ENCODE measurements at places on chromosomes 6 and 20.

- DNase-seq = no peak
Observed at GRCh38 chr6:91719414-91719813, 1132.5 kb upstream of the MAP3K7 start.

- no peak for DNase-seq
Observed at GRCh38 chr6:10310330-10310653, 104.6 kb downstream of the TFAP2A start.

DNA sequence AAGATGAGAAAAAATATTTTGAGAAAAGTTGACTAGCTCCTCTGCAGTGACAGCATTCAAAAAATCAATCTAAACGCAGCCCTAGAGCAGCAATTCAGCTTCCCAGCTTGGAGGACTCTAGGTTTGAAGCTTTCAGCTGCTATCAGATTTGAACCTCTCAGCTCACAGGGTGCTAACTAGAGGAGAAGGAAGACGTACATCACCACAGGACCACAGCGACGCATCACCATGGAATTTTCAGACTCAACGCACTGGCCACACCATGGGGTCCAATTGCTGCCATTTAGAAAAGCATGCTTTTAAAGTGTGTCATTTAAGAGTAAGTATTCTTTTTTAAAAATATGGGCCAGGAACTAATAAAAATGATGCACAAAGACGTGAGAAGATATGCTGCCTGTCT is 45.0 kb upstream of the FUCA2 start:
- DNase-seq = no peak

DNA sequence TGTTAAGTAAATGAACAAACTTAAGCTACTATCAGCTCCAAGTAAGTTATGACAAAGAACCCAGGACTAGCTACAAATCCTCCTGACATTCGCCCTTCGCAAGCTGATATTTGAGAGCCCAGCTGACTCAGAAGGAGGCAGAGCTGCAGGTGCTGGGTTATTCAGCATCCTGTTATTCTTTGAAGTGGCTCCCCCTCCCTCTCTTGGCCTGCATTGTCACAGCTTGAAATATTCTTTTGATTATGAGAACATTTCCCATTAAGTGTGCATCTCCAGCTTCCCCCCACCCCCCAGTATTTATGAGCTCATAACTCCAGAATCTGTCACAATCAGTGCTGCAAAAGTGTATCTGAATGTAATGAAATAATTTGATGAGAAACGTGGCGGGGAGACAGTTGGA is 78.8 kb upstream of the RALY start:
- no peak for DNase-seq

- DNase-seq = peak; percentile 95
Observed at GRCh38 chr20:47317127-47317895, 39.2 kb downstream of the ZMYND8 start.

- DNase-seq = no peak
Observed at GRCh38 chr6:147738516-147739162, 230.1 kb downstream of the SAMD5 start.

- DNase-seq = no peak
Observed at GRCh38 chr6:82507112-82507511, 143.5 kb downstream of the TPBG start.

- no peak for DNase-seq
Observed at GRCh38 chr20:59365611-59366285, 65.3 kb downstream of the EDN3 start.

GRCh38 chr20:5146871-5147592 is 20.2 kb downstream of the CDS2 start:
- DNase-seq = peak; percentile 58

- peak; percentile 46 for DNase-seq
Observed at GRCh38 chr6:134358320-134358719, 40.4 kb upstream of the SGK1 start.

DNA sequence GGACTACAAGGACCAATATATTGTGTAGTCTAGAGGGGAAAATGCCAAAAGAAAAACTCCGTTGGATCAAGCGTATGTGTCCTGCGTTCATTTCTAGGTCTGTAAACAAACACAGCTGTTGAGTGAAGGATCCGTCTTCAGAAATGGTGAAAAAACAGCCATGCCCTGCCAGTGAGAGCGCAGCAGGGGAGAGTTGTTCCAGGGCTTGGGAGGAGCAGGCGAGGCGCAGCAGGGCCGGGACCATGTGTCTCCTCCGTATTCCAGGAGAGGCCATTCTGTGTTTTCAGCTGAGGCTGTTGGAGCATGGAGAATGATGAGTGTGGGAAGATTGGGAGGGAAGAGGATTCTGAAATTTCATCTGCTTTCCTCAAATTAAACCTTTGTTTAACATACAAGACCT is 38.0 kb downstream of the BMP6 start:
- DNase-seq = no peak

GRCh38 chr20:61977419-61977786 is 88.3 kb downstream of the TAF4 start:
- DNase-seq = no peak

DNA sequence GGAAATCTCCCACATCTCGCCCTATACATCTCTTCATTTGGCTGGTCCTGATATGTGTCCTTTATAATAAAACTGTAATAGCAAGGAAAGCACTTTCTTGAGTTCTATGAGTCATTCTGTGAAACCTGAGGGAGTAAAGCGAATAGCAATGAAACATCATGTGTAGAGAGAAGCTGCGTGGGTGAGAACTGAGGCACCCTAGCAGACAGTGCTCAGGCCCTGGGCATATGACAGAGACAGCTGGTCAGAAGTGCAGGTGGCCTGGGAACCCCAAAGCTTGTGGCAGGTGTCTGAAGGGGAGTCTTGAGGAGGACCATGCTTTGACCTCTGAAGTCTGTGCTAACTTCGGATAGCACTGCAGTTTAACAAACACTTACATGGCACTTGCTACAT is 1.3 kb upstream of the BLOC1S5 start:
- DNase-seq = peak; percentile 49

DNA sequence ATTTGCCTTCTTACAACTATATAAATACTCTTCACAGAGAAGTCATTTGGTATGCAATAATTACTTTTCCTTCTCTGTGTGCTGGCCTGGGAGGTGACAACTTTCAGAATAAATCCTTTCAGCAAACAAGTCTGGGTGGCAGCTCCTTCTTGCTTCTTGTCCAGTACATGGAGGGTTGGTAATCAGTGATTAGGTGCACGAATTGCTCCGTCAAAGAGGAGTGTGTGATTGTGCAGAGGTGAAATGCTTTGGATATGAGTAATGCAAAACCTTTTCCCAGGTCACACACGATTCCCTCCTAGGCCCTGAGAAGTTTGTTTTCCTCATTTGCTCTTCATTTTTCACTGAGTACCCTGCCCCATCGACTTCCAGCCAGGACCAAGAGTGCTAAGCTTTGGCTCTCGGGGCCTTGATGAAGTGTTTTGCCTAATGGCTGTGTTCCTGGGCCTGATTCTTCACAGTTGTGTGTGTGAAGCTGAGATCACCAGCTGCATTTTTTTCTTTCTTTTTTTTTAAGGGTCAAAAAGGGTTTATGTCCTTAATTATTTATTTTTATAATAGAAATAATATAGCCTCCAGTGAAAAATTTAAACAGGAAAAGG is 216.5 kb downstream of the ZMYND8 start:
- DNase-seq = no peak

DNA sequence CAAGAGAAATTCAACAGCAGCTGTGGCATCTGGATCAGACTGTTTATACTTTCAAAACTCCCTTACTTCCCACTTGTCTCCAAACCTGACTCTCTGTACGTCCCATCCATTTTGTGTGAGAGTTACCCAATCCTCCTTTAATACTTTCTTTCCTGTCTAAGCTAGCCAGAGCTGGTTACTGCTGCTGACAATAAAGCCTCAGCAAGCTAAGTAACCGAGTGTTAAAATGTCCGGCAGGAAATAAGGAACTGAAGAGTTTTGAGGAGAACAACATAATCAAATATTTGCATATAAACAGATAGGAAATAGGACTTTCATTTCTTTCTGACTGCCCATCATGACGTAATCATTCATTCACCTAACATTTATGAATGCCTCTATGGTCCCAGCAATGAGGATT is 11.6 kb downstream of the TMEM30A start:
- DNase-seq = peak; percentile 20

GRCh38 chr6:28606424-28607391 is 81.0 kb downstream of the GPX5 start:
- DNase-seq = no peak

GRCh38 chr6:23620911-23621401 is 505.1 kb upstream of the NRSN1 start:
- no peak for DNase-seq

DNA sequence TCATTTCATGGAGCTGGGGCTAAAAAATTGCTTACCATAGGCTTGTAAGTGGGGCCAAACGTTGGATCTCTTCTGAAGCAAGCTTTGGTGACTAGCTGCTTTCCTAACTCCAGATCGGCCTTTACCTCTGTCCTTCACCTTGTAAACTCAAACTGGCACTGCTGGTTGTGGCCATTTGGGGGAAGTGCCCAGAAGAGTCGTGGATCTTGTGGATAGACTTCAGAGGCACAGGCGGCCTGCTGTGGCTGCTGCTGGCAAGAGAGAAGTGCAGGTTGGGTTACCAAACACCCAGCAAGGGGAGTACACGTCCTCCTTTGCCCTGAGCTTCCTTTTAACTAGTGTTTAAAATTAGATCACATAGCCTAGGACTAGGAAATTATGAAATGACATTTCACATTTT is 36.8 kb upstream of the KLHL31 start:
- no peak for DNase-seq

DNA sequence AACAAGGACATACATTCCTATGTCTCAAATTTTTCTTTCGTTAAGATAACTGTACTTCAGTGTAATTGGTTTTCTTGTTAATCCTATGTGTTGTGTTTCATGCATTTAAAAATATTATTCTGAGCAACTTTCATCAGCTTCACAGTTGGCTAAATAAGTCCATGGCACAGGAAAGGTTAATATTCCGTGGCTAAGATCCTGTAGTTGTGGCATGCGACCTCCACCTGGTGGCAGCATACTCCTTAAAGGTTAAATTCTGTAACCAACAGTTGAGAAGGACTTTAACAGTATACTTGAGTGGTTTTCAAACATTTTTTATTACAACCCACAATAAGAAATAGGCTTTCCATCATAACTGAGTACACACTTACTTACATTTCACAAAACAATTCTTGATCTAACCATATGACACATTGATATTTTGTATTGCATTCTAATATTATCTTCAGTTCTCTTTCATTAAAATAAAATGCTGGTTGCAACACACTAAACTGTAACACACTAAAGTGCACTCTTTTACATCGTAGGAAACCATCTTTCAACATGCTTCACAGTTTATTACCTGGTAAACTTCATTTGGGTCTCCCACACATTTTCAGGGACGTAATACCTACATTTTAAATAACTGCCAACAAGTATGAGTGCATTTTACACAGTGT is 118.3 kb downstream of the SLX4IP start:
- peak; percentile 79 for DNase-seq

GRCh38 chr20:15642109-15642508 is 931.1 kb downstream of the KIF16B start:
- no peak for DNase-seq

DNA sequence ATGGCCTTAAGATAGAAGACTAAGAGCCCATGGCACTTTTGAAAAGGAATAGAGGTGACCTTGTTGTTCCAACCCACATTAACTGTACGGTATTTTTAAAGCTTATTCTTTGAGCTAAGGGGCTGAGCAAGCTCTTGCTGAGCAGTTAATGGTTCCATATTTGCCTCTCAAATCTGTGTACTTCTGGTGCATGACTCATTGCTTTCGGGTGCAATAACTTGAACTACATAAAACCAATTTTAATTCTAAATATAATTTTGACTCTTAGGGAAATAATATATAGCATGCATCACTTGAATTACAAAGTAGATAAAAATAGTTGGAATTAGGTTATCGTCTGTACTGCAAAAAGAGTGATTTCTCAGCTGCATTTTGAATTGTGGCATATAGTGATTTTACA is 348.1 kb upstream of the CITED2 start:
- peak; percentile 18 for DNase-seq

DNA sequence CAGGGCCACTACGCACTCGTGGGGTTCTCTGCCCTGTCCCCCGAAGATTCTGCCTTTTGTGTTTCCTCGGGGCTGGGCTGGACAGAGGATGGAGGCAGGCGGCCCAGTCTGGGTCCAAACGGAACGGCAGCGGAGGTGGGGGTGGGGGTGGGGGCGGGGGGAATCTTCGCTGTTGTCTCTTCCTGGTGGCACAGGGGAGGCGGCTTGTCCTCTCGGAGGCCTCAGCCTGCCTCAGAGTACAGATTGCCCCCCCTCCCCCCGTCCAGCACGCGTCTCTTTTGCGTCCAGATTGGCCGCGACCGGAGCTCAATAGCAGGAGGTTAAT is 1.4 kb upstream of the INSM1 start:
- no peak for DNase-seq

- no peak for DNase-seq
Observed at GRCh38 chr6:138797806-138798446, 2.0 kb downstream of the ECT2L start.

- DNase-seq = no peak
Observed at GRCh38 chr6:92534109-92534508, 885.2 kb downstream of the EPHA7 start.

DNA sequence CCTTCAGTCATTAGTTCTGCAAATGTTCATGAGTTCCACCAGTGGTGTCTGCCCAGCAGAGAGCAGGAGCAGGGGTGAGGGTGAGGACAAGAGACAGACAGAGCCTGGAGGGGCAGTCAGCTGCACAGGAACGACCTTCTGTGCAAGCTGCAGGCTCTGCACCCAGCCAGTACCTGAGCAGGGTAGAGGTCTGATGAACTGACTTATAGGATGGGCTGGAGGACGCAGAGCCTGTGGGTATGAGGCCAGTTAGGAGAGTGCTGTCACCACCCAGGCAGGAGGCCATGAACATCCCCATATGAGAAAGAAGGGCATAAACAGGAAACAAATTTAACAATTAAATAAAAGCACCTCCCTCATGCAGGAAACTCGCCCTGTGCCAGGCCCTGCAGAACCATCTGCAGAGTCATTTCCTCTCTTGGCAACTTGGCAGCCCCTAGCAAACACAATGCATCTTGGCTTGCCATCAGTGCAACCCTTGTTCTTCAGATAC is 17.9 kb downstream of the C6orf15 start:
- no peak for DNase-seq

GRCh38 chr6:95545226-95545625 is 32.1 kb upstream of the MANEA start:
- no peak for DNase-seq

Measured in suppressor macrophage treated with lipopolysaccharide for 1 hour (primary cell).